ENCODE measurements at places on chromosomes 11 and 22. TPM values are rescaled to one million over a fixed set of nuclear protein-coding genes. Genes with fewer than 3 reads are reported as not detected.

TENM4 gene
- total RNA-seq, result 1.9 TPM

OR8D4 gene
- not detected for total RNA-seq

TRIM51G gene
- not detected for total RNA-seq

MUC15 gene
- not detected for total RNA-seq

TPH1 gene
- total RNA-seq, result 1.2 TPM
